ENCODE measurements at places on chromosomes 11 and 22.

GRCh38 chr11:20438637-20439036, 51.1 kb downstream of the PRMT3 start:
- no peak for DNase-seq

GRCh38 chr11:5364214-5364613, 12.9 kb downstream of the OR51B6 start:
- peak; percentile 94 for DNase-seq

DNA sequence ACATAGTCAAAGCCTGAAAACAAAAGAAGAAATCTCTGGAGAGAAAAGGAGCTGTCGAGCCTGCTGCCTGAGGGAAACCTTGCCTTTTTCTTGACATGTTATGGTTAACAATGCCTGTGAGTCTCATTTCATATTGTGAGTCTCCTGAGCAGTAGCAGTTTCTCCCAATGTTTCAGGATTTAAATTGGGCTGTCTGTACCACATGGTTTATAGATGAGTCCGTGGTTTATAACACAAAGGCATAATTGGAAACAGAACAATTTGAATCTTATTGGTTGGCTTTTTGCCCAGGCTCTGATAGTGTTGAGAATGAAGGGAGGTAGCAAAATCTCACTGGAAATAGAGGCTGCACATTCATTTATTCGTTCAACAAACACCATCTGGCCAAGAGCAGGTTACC, 540.9 kb downstream of the RAB38 start:
- DNase-seq, result no peak

GRCh38 chr11:55707029-55707428, 45.0 kb downstream of the OR4C6 start:
- DNase-seq, result no peak
